HFF-Myc (cell line): ENCODE measurements at places on chromosomes 7 and 10.

GRCh38 chr7:134470864-134471263, 12.0 kb upstream of the AKR1B1 start:
- DNase-seq: no peak

DNA sequence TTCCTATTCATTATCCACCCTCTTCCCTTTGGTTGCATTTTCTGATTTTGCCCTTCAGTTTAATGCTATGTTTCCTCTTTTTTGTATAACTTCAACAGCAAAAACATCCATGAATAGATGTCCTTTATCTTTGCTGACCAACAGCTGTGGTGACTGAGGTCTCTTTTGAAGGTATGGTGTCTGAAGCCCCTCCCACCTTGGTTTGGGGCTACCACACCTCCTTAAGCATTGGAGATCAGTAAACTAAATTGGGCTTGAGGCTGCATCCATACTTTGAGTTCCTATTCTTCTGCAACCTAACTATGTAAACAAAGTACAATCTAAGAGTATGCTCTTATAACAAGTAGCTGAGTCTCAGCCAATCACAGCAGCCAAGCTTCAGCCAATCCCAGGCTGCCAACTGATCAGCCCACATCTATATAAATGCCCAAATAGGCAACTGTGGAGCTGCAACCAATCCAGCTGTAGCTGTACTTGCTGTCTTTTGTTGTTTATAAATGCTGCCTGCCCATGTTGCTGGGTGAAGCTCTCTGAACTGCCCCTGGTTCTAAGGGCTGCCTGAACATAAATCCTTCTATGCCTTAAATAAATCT, 69.4 kb upstream of the PDLIM1 start:
- DNase-seq: peak; percentile 16

DNA sequence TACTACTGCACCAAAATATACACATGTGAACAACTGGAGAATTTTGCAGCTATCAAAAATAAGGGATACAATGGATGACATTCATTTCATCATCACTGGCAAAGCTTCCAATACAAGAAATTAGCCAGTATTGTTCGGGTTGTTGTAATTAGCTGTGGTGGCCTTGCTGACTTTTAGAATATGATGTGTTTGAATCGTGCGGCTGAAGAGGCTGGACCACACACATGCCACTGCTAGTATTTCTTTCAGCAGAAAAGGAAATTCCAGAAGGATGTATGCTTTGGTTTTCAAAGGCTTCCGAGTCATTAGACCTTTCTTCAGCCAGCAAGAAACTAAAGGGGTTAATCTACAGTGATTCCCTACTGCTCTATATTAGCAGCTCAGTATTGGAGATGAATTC, 16.6 kb downstream of the RPP38 start:
- no peak for DNase-seq

- no peak for DNase-seq
Measured at GRCh38 chr10:101485681-101486554, 102.1 kb downstream of the POLL start.

GRCh38 chr10:108166401-108166800, 1001.9 kb upstream of the SORCS1 start:
- no peak for DNase-seq

- peak; percentile 78 for DNase-seq
Measured at GRCh38 chr10:102117391-102118159, 2.6 kb downstream of the LDB1 start.

DNA sequence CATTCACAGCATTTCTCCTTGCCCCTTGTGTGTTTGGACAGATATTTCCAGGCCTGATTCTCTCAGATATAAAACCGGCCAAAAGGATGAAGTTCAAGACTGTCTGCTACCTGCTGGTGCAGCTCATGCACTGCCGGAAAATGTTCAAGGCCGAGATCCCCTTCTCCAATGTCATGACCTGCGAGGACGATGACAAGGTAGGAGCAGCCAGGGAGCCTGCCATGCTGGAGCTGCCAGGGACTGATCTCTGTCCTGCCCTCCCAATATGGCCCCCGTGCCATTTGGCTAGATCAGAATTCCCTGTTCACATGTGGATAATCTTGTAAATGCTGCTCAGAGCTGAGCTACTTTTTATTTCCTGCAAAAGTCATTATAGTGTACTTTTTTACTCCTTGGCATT, 87.8 kb downstream of the ADCY1 start:
- DNase-seq: no peak

- DNase-seq: no peak
Measured at GRCh38 chr7:148209643-148210190, 380.8 kb upstream of the C7orf33 start.

GRCh38 chr10:79022565-79023230, 46.1 kb upstream of the ZMIZ1 start:
- no peak for DNase-seq

DNA sequence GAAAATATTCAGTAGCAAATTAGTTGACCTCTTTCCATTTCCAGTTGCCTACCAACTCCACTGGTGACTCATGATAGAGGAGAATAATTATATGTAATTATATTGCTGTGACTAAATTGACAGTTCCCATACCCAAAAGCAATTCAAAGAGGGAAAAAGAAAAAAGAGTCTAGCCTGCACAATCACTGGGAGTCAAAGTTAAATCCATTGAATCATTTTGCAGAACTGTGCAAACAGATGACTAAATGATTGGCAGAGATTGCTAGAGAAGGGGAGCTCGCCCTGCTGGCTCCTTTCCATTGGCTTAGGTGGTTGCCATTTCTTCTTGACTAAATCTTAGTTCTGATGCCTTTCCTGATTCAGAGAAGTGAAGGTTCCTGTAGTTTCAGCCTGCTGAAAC, 1228.6 kb upstream of the SORCS1 start:
- no peak for DNase-seq

- DNase-seq: no peak
Measured at GRCh38 chr10:14060320-14061070, 270.2 kb downstream of the FRMD4A start.

- DNase-seq: no peak
Measured at GRCh38 chr10:70992436-70992835, 104.1 kb upstream of the PCBD1 start.

DNA sequence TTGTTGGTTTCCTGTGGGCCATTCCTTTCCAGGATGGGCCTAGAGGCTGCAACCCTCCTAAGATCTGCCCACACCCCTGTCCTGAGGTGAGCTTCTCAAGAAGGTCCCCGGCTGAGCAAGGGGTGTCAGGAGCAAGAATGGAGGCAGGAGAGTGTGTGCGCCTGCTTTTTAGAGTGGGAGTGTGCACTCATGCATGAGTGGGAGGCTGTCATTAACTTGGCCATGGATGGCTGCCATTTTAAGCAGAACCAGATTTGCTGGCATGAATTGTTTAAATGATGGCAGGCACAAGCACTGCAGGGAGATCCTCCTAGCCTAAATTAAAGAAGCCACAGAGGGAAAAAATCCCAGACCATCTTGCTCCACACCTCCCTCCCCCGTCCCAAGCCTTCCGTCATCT, 2.9 kb upstream of the SGPL1 start:
- no peak for DNase-seq

DNA sequence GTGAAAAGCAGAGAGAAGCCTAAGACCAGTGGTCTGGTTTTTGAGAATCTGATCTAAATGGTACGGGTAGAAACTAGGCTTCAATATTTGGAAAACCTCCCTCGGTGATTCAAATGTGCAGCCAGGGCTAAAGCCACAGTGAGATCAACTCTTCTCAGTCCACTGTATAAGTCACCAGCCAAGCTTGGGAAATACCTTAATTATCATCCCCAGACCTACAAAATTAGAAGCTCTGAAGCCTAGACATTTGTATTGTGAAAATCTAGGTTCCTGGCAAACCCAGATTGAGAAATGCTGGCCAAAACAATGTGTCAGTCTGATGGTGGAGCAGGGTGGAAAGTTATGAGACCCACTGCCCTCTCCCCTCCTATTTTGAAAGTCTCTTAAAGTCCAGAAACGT, 131.7 kb downstream of the DGKI start:
- DNase-seq: no peak

DNA sequence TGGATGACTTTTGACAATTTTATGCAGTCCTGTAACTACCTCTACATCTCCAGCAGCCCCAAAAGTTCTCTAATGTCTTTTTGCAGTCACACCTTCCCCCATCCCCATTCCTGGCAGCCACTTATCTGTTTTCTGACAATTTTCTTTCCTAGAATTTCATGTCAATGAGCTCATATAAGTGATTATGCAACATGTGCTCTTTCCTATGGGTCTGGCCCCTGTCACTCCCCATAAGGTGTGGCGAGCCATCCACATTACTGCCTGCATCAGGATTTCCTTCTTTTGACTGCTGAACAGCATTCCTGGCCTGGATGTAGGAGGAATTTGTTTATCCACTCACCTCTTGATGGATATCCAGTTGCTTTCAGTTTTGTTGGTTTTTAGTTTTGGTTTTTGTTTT, 146.7 kb upstream of the MGMT start:
- no peak for DNase-seq
